ENCODE measurements at places on chromosomes 16 and 17. TPM values are rescaled to one million over a fixed set of nuclear protein-coding genes. Genes with fewer than 3 reads are reported as not detected.

DNA sequence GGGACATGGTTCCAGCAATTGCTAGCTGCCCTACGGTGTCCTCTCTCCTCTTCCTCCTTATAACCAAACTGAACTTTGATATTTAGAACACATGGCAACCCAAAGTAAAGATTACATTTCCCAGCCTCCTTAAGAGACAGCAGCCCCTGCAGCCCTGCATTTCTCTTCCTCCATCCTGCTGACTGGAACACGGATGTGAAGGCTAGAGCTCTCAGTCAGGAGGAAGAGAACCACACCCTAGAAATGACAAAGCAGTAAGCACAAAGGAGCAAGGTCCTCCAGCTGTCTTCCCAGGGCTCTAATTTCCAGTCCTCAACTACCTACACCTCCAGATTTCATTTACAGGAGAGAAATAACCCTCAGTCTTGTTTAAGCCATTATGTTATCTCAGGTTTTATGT is 10.9 kb downstream of the DYNC1LI2 start:
- peaks cover 48% of the 10 kb centered on the region for H3K36me3 ChIP-seq
- peak; percentile 73 for DNase-seq
- H3K27ac ChIP-seq = peak overlapping the region; percentile 91
- no peaks in the 10 kb centered on the region for H3K27me3 ChIP-seq
- H3K4me1 ChIP-seq = peaks cover 39% of the 10 kb centered on the region

GRCh38 chr16:11211977-11212797 is 43.8 kb downstream of the SOCS1 start:
- no peak overlapping the region for H3K27ac ChIP-seq
- no peaks in the 10 kb centered on the region for H3K4me1 ChIP-seq
- DNase-seq = no peak
- peaks cover 5% of the 10 kb centered on the region for H3K27me3 ChIP-seq
- H3K36me3 ChIP-seq = no peaks in the 10 kb centered on the region
- no peak overlapping the region for H3K4me3 ChIP-seq

- no peaks in the 10 kb centered on the region for H3K36me3 ChIP-seq
- no peak for DNase-seq
- no peaks in the 10 kb centered on the region for H3K27me3 ChIP-seq
- H3K27ac ChIP-seq = peak overlapping the region; percentile 99
- H3K4me1 ChIP-seq = peaks cover 30% of the 10 kb centered on the region
Observed at GRCh38 chr17:77326076-77326591, 185.4 kb downstream of the SEC14L1 start.

- H3K27ac ChIP-seq = peak overlapping the region; percentile 63
- no peaks in the 10 kb centered on the region for H3K27me3 ChIP-seq
- H3K36me3 ChIP-seq = no peaks in the 10 kb centered on the region
- peak; percentile 92 for DNase-seq
- peaks cover 21% of the 10 kb centered on the region for H3K4me1 ChIP-seq
- H3K4me3 ChIP-seq = no peak overlapping the region
Observed at GRCh38 chr17:67506966-67507365, 129.9 kb downstream of the PITPNC1 start.

Gene ASGR2
- not detected for total RNA-seq

Gene BEAN1
- 1.1 TPM for total RNA-seq

Gene ITGAD
- not detected for total RNA-seq

Gene VTN
- total RNA-seq = not detected

All from GM23248 (cell line).